ENCODE measurements at places on chromosomes 11 and 22.

DNA sequence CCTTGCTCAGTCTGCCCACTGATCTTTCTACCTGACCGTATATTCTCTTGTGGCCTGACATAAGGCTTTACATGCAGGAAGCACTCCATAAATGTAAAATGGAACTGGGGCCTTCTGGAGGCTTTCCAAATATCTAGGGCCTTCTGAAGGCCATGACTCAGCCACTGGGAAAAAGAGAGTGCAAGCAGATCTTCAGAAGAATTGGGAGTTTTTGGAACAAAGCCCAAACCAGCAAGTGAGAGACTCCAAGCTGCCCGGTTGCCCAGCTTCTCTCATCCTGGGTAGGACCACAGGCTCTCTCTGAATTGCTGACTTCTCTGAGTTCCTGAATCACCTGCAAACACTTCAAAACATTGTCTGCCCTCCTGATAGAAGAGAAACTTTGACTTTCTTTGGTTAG lies 107.9 kb upstream of the BMAL1 start:
- DNase-seq, result no peak

DNA sequence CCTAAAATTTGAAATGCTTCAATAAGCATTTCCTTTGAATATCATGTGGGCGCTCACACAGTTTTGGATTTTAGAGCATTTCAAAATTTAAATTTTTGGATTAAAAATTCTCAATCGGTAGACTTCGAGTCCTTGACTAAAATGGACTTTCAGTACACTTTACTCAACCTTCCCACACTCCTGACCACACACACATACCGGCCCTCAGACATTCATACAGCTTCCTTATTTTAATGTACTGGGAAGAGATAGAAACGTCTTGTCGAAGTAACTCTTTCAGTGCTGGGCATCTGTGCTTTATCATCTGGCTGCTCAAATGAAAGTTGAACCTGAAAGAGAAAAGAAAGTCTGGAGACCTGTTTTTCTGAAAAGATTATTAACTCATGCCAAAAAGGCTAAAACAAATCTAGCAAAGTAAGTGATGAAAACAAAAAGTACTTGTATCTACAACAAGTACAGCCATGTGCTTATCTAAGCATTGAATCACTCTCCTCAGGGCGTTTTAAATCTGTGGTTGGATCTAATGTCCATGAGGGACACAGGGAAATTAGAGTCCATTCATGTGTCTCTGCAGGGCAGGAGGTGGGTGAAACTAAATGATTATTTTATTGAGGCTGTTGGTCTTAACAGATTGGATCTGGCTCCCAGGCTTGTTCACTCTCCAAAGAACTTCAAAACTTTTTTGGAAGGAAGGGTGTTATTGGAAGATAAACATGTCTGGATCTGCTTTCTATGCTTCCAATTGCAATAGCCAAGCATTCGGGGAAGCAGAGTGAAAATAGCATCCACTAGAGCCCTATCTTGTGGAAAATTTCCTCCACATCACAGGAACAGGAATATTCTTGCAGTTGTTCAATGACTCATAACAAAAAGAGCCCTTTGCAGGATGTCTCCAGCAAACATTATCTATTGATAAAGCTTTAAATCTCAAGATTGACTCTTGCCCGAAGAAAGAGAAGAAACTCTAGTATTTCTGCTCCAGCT lies 47.0 kb downstream of the CARD18 start:
- DNase-seq, result no peak

- DNase-seq, result no peak
These were observed 18.5 kb downstream of the FIBIN start for GRCh38 chr11:27012234-27012921.

- DNase-seq, result no peak
These were observed 16.2 kb downstream of the MADD start for GRCh38 chr11:47285969-47286770.

DNA sequence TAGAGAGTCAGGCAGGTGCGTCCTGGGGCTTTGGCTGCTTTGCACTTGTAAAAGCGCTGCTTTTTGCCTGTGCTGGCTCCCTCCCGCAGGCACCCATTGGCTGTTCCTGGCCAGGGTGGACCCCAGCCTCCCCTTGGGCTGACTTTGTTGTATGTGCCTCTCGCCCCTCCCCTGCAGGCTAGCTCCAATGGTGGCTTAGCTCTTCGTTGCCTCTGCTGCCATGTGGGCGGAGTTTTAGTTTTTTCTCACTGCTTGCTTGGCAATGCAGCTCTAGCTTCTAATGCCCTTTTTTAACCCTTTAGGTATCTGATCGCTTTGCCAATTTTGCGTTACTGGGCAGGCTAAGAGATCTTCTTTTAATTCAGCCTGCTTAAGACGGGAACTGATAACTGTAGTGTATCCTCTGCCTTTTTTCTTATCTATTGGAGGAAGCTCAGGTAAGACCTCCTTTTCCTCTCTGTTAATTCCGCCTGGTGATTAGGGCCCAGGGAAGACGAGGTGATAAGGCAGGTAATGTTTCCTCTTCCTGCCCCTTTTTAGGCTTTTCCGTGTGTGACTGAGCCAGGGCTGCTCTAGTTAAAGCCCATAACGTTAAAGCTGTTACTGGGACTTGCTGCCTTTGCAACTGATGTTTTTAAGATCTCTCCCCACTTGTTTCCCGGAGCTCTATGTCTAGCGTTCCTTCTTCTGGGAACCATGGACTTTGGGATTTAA lies 11.7 kb upstream of the GLYATL1 start:
- no peak for DNase-seq

- no peak for DNase-seq
These were observed 3.6 kb downstream of the POLDIP3 start for GRCh38 chr22:42611051-42611450.

DNA sequence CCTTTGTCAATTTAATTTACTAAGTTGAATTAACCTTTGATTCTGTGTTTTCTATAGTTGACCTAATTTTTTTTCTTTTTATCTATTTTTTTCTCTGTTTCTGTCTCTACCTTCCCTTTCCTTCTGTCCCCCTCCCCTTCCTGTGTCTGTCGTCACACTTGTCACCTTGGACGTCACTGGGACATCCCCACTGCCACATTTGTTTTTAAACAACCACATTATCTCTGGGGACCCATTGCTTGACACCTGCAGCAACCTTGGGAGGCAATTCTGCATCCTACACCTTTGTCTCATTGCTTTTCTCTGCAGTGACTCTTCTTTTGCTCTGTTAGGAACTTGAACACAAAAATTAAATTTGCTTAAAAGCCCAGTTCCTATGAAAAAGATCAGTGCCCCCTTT lies 51.8 kb upstream of the TTC12 start:
- no peak for DNase-seq

GRCh38 chr11:132035228-132035627 lies 664.8 kb downstream of the NTM start:
- DNase-seq, result no peak

- no peak for DNase-seq
These were observed 28.1 kb upstream of the MN1 start for GRCh38 chr22:27829620-27830019.

GRCh38 chr11:19326499-19326898 lies 85.8 kb upstream of the E2F8 start:
- no peak for DNase-seq

GRCh38 chr11:100827934-100828661 lies 141.0 kb downstream of the ARHGAP42 start:
- no peak for DNase-seq

GRCh38 chr11:85813721-85814120 lies 2.8 kb upstream of the SYTL2 start:
- no peak for DNase-seq

GRCh38 chr11:834371-835316 lies 1.9 kb downstream of the CD151 start:
- no peak for DNase-seq

- DNase-seq, result no peak
These were observed 561.4 kb upstream of the CCDC90B start for GRCh38 chr11:83847467-83848034.

DNA sequence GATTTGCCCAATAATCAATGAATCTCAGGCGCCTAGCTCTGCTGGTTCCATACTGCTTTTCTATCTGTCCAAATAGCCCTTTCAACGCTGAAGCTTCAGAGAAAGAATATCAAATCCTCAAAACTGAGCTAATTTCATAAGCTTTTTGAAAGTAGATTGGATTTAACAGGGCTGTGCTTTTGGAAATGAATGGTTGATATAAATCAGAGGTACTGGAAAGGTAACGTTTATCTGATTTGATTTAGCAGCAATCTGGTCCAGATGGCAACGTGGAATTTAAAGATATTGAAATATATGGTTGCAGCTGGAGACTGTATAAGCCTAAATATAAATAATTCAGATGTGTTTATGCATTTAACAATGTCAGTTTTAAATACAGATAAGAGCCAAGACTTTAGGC lies 229.5 kb upstream of the MPPED2 start:
- DNase-seq, result no peak

- peak; percentile 47 for DNase-seq
These were observed 90.0 kb downstream of the MICAL2 start for GRCh38 chr11:12200279-12200990.

DNA sequence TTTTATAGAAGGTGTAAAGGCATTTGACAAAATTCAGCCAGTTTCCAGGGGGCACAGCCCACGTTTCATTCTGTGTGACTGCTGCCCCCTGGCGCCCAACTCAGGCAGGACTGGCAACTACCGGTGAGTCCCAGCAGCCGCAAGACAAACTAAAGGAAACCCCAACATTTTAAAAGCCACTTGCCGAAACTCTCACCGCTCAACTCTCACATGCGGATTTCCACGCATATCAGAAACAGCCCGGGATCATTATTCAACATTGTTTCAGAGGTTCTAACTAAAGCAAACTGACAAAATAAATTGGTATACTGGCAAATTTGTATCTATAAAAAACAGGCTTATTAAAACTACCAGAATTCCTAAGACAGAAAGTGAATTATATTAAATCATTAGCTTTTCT lies 48.2 kb downstream of the MORC2 start:
- DNase-seq, result peak; percentile 76

DNA sequence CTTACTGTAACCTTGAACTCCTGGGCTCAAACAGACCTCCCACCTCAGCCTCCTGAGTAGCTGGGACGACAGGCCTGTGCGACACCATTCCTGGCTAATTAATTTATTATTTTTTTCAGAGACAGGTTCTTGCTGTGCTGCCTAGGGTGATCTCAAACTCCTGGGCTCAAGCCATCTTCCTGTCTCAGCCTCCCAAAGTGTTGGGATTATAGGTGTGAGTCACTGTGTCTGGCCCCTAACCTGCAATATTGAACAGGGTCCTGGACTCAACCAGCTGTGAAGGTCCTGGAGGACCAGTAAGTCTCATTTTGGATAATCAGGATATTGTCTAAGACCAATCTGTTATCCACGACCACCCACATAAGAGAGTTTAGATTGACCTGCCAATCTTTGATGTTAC lies 15.2 kb downstream of the CCDC134 start:
- no peak for DNase-seq

DNA sequence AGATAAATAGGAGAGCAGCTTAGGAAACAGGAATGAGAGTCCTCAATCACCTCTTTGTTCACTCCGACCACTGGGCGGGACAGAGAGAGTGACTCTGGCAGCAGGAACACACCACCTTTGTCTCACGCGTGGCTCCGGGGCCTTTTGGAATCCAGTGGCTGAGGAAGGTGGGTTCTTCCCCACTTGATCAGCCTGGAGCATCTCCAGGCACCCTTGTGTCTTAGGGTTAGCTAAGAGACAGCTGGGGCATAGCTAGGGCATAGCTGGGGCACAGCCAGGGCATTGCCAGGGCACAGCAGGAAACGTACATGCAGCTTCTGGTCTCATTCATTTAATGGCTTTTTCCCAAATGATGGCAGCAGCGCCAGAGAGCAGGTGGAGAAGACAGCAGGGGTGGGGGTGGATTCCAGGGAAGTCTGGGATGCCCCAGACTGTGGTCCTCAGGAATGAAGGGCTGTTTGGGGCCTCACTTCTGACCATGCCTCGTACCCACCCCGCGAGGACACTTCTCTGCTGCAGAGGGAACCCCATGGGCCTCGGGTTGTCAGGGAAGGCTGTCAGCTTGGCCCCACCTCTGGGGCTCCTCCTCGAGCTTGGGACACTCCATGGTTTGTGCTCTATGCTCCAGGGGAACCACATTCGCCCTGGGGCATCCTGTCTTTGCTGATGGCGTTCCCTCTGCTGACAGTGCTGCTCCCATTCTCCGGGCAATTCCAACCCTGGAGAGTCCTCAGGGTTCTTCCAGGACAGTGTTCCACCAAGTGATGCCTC lies 30.4 kb upstream of the SHANK2 start:
- DNase-seq, result no peak

GRCh38 chr11:45964911-45965389 lies 42.5 kb downstream of the LARGE2 start:
- peak; percentile 61 for DNase-seq

- DNase-seq, result no peak
These were observed 98.3 kb downstream of the C11orf65 start for GRCh38 chr11:108369064-108369463.

DNA sequence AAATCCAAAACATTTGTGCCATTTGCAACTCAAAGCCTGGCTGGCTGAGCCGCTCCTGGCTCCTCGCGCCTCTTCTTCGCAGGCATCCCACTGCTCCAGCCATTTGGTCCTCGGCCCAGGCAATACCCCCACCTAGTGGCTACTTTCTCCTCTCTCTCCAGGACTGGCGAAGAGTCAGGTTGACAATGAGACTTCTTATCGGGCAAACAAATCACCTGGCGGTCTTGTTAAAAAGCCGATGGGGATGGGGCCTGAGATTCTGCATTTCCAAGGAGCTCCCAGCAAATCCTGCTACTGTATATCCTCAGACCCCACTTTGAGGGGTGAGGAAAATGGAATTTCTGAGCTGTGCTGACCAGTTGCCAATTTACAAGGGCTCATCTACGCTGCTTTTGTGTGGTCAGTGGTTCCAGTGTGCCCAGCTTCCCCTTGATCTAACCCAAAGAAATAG lies 89.0 kb downstream of the ISX start:
- peak; percentile 18 for DNase-seq

DNA sequence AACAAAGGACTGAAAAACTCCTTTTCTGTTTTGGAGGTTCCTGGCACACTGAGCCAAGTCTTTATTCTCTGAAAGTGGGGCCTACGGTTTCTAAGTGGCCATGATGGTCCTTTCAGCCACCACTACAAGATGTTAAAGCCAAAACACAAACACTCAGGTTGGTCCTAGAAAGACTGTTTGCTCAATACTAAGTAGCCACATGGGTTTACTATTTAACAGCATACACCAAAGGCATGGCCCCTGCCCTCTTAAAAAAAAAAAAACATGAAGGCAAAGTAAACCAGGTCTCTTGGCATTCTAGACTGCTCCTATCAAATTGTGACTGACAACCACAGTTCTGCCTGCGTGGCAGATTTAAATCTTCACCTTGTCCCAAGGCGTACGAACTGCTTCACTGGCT lies 123.6 kb upstream of the BID start:
- no peak for DNase-seq

GRCh38 chr11:13278609-13279486 lies 1.3 kb downstream of the BMAL1 start:
- no peak for DNase-seq

- DNase-seq, result peak; percentile 25
These were observed 177.6 kb downstream of the IGLL1 start for GRCh38 chr22:23402275-23403151.

Measured in stimulated activated CD4-positive, alpha-beta T cell treated with anti-CD3 and anti-CD28 coated beads, Interleukin-12 subunit alpha, Interleukin-12 subunit beta, amount 100 ng/mL, for 48 hours (primary cell).